ENCODE measurements at places on chromosomes 7 and 10.

GRCh38 chr7:140049339-140050024 lies 13.3 kb downstream of the PARP12 start:
- DNase-seq, result no peak

DNA sequence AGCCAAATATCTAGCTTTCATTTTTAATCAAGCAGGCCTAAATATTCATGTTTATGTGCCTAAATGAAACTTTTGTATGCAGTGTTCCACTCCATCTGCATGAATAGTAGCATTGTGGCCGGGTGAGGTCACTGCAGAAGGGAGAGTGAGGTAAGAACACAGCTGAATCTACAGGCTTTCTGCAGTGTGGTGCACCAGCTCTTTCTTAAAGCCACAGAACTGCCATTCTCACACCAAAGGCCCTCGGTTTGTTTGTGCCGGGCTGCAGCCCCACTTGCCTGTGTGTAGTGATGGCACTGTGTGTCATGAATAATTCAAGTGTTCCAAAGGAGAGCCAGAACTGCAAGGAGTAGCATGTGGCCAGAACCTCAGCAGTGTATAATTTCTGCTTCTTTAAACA lies 204.1 kb downstream of the TRIL start:
- DNase-seq, result no peak

DNA sequence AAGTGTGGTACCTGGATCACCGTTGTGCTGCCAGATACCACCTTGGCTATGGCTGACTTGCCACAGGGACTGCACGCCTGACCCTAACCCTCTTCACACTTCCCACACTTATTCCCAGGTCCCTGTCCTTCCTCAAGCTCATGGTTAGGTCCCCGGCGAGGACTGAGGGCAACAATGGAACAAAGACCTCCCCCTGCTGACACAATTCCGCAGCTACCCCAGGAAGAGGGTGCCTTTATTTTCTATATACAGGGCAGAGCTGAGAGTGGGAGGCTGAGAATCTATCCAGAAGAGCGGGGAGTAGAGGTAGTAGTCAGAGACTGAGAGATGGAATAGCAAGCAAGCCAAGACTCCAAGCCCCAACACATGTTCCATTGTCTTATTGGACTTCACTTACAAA lies 118.1 kb upstream of the SEM1 start:
- DNase-seq, result no peak

GRCh38 chr10:5811387-5811821 lies 1.8 kb downstream of the GDI2 start:
- DNase-seq, result peak; percentile 19

- no peak for DNase-seq
Measured at GRCh38 chr10:69663369-69663947, 33.4 kb downstream of the FAM241B start.

DNA sequence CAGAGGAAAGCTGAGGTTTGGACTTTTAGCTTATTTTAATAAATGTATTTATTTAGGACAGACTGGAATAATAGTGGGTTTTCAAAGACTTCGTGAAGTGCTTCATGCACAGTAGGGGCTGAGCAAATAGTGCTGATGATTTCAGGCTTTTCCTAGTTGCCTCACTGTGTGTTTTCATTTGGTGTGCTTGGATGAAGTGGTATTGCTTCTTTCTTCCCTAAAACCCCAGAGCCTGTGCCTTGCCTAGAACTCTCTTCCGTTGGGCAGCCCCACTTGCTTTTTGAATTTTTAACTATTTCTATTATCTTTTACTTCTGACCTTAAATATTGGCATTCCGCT lies 49.6 kb downstream of the ARID5B start:
- DNase-seq, result no peak

- DNase-seq, result no peak
Measured at GRCh38 chr10:35447693-35448407, 111.5 kb downstream of the CCNY start.

GRCh38 chr7:85055906-85056305 lies 130.9 kb downstream of the SEMA3D start:
- no peak for DNase-seq

GRCh38 chr10:97024168-97025073 lies 161.3 kb downstream of the SLIT1 start:
- DNase-seq, result no peak

DNA sequence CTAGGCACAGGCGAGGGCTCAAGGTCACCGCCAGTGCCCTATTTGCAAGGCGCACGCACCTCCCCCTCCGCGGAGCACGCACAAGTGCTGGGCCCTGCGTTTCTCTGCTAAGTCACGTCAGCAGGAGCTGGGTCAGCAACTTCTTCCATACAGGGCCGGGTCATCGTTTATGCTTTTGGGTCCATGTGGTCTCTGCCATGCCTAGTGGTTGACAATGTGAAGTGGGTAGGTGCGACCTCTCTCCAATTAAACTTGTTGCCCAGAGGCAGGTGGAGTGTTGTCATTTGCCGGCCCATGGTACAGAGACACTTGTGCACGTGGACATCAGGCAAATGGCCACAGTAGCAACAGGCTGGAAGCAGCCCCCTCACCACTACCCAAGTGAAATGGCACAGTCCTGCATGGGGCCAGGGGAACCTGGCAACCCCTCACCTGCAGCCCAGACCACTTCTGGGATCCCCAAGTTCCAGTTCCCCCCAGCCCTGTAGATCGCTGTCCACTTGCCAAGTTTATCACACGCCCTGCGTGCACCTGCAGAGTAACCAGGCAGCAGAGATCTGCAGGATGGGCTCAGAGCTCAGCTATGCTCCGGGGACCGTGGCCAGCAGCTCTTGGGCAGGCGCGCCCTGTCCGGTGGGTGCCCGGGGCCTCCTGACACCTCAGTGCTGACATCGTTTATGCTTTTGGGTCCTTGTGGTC lies 86.1 kb upstream of the PPP2R2D start:
- DNase-seq, result no peak

DNA sequence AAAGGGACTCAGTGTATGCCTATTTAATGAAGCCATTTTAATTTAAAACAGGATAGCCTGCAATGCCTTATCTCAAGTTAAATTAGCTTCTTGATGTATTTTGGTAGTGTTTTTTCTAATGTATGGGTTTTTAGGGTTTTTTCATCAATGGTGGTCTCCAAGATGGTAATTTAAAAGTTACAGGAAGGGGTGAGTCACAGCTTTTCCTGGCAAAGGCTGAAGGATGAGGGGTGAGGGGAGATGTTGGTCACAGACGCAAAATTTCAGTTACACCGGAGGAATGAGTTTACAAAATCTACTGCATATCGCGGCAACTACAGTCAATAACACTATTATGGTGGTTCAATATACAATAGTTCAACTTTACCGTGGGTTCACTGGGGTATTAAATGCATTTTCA lies 31.6 kb downstream of the CCDC3 start:
- DNase-seq, result no peak

GRCh38 chr7:99623091-99623693 lies 6.4 kb downstream of the ZSCAN25 start:
- DNase-seq, result no peak

DNA sequence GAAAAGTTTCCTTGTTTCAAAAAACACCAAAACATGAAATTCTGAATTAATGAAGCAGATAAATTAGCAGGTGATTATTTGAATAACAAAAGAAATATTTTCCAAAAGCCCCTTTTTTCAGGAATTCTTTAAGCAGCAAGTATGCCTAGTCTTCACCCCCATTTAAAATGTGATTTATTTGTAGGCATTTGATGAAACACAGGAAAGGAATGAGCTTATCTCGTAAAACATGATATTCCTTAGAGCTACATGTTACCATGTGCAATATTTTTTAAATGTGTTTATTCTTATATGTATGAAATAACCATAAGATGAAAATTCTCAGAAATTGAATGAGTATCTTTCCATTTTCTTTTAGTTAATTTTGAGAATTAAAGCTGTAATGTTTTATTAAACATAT lies 106.1 kb downstream of the CHN2 start:
- no peak for DNase-seq

Measured in muscle of arm (tissue), 14 donors.